ENCODE measurements at places on chromosomes 2 and 18. TPM values are rescaled to one million over a fixed set of nuclear protein-coding genes. Genes with fewer than 3 reads are reported as not detected.

MCEE gene
- polyA plus RNA-seq, result 24.6 TPM

DNA sequence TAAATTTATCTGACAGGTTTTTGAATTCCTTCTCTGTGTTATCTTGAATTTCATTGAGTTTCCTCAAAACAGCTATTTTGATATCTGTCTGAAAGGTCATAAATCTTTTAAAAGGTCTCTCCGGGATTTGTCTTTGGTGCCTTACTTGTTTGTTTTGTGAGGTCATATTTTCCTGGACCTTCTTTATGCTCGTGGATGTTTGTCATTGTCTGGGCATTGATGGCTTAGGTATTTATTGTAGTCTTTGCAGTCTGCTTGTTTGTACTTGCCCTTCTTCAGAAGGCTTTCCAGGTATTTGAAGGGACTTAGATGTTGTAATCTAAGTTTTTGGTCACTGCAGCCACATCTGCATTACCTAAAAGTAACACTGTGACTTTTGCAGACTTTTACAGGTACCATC, 355.2 kb downstream of the PARD3B start:
- DNase-seq, result no peak

DNA sequence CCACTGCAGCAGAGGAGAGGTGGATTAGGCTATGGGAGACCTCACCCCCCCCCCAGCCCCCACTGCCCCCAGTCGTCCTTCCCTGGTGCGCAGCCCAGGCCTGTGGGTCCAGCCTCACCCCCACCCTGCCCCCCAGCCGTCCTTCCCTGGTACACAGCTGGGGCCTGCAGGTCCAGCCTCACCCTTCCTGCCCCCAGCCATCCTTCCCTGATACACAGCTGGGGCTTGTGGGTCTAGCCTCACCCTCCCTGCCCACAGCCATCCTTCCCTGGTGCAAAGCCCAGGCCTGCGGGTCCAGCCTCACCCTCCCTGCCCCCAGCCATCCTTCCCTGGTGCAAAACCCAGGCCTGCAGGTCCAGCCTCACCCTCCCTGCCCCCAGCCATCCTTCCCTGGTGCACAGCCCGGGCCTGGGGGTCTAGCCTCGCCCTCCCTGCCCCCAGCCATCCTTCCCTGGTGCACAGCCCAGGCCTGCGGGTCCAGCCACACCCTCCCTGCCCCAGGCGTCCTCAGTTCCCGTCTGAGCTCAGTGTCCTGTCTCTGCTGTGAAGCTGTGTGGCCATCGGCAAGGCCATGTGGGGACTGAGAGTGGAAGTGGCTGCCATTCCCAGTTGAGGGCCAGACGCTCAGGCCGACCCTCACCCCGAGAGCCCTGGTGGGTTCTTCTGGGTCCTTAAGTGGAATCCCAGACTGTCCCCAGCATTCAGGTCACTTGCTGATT, 86.8 kb upstream of the SNTG2 start:
- no peak for DNase-seq

ZNF532 gene
- 1.6 TPM for polyA plus RNA-seq

DNA sequence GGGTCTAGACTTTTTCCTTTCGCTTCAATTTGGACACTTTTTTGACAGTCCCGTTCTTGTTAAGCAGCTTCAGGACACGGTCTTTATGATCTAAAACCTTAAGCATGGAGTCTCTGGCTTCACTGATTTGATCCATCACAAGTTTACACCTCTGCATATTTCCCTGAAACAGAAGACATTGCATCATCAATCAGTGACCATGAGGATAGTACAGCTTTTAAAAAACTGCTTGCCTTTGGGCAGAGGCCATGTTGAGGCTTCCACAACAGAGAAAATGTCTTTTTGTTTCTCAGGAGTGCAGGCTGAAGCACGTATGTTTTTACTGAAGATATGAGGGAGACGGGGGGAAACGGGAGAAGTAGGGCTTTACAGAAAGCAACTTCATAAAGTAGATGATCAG, 56.2 kb upstream of the AMMECR1L start:
- DNase-seq, result no peak

DNA sequence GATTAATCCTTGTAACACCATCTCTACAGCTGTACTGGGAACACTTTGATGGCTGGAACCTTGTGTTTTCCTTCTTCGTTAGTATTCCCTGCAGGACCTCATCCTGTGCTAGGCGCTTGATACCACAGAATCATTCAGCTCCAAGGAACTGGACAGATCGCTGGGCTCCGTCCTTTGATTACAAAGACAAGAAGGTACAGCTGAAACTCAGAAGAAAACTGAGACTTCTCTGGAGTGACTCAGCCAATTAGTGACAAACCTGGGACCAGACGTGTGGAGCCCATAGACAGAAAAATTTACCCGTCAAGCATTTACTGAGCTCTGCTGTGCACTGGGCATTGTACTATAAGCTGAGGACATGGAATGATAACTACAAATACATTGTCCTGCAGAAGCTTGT, 67.3 kb downstream of the NCKAP5 start:
- DNase-seq, result no peak

- peak; percentile 49 for DNase-seq
Measured at GRCh38 chr2:7031547-7032245, 114.5 kb downstream of the RNF144A start.

HOXD8 gene
- not detected for polyA plus RNA-seq

DNA sequence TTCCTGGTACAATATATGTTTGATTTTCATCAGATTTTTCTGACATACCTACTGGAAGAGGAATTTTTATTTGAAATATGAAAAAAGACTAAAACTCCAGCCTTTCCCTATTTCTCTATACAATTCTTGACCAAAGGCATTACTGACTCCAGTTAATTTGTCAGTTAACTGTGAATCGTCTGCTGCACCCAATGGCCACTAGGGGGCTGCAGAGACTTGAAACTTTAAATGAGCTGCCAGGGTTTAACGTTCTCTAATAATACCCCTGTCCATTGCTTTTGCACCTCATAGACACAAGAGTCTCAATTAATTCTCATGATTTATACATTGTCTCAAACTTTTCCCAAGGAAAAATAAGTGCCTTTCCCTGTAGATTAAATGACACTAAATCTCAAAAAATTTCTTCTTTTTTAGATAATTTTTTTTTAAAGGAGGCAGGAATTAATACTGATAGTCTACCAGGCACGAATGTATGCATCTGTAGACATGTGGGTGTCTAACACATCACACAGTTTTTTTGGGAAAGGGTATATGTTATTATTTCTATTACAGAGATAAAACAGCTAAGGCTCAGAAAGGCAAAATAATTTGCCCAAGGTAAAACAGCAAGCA, 1.8 kb upstream of the ALK start:
- DNase-seq, result peak; percentile 25

GRCh38 chr2:43223521-43224001, 2.8 kb downstream of the ZFP36L2 start:
- DNase-seq, result peak; percentile 39

- DNase-seq, result no peak
Measured at GRCh38 chr2:28381225-28382180, 11.2 kb upstream of the FOSL2 start.

SLC16A14 gene
- not detected for polyA plus RNA-seq

- no peak for DNase-seq
Measured at GRCh38 chr2:204664708-204665121, 119.4 kb downstream of the PARD3B start.

- no peak for DNase-seq
Measured at GRCh38 chr18:35153609-35154272, 87.1 kb upstream of the ZNF397 start.

ELOA2 gene
- not detected for polyA plus RNA-seq

GRCh38 chr2:196101325-196101991, 32.8 kb upstream of the DNAH7 start:
- DNase-seq, result no peak

DNA sequence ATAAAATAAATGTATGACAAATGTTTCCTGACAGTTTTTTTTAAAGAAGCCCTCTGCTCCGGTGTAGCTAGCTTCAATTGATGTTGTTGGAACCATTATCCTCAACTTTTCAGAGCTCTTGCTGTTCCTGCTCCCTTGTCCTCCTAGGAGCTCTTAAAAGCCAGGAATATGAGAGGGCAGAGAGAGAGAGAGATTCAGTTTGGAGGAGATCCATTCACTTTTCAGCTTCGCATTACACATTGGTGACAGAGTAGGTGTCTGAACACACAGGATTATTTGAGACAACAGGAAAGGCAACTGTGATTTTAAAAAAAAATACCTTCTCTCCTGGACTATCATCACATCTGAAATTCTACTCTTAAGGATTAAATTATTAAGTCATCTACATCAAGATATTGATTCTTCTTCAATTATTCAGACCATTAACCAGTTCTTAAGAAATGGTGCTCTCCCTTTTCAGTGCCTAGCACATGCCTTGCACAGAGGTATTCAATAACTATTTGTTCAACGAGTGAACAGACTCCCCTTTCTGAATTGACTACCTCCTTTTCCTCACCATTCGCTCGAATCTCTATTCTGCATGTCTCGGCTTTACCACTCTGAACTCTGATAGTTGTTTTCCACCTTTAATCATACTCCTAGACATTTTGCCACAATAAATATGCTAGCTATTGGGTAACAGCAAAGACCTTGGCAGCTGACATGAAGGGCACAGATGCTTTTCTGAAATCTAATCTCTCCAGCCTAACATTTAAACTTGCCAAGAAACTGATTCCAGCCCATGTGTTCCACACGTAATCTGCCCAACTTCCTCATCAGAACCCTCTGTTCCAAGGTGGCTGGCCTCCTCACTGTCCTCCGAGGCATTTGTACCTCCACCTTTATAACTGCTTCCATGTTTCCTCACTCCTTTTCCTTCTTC, 28.6 kb upstream of the SLC35F5 start:
- DNase-seq, result no peak

GRCh38 chr2:98538280-98539041, 69.9 kb downstream of the COA5 start:
- no peak for DNase-seq

DPYSL5 gene
- polyA plus RNA-seq, result not detected

TRIB2 gene
- 87.6 TPM for polyA plus RNA-seq

DNA sequence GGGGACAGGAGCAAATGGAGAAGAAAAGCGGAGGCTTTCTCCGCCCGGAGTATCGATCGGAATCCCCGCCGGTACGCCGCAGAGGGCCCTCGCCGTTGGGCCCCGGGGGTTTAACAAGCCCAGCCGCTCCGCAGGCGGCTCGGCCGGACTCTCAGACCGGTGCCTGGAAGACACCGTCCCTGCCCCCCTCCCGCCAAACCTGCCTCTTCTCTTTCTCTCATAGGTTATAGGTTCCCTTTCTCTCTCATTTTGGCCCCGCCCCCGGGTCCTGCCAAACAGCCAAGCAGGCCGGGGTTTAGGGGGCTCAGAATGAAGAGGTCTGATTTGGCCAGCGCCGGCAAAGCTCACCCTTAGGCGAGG, 4.4 kb downstream of the ONECUT2 start:
- DNase-seq, result no peak

DNA sequence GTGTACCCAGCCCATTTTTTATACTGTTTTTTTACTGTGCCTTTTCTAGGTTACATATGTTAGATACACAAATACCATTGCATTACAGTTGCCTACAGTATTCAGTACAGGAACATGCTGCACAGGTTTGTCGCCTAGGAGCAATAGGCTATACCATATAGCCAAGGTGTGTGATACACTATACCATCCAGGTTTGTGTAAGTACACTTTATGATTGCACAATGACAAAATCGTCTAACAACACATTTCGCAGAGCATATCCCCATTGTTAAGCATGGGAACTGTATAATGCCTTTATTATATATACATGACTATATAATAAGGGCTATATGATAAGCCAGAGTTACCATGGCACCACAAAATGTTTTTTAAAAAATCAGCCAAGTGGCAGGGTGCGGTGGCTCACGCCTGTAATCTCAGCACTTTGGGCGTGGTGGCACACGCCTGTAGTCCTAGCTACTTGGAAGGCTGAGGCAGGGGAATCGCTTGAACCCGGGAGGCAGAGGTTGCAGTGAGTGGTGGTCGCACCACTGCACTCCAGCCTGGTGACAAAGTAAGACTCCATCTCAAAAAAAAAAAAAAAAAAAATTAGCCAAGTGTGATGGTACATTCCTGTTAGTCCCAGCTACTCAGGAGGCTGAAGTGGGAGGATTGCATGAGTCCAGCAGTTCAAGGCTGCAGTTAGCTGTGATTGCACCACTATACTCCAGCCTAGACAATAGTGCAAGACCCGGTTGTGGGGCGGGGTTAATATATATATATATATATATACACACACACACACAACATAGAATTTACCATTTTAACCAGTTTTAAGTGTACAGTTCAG, 2.8 kb upstream of the CENPA start:
- no peak for DNase-seq

CCDC150 gene
- not detected for polyA plus RNA-seq

GRCh38 chr2:127621981-127622431, 23.9 kb upstream of the GPR17 start:
- no peak for DNase-seq

- no peak for DNase-seq
Measured at GRCh38 chr2:103605071-103605780, 843.4 kb downstream of the TMEM182 start.

GRCh38 chr2:122255924-122256323, 500.5 kb downstream of the TSN start:
- no peak for DNase-seq

- DNase-seq, result no peak
Measured at GRCh38 chr2:11602563-11603204, 67.3 kb downstream of the NTSR2 start.

DNA sequence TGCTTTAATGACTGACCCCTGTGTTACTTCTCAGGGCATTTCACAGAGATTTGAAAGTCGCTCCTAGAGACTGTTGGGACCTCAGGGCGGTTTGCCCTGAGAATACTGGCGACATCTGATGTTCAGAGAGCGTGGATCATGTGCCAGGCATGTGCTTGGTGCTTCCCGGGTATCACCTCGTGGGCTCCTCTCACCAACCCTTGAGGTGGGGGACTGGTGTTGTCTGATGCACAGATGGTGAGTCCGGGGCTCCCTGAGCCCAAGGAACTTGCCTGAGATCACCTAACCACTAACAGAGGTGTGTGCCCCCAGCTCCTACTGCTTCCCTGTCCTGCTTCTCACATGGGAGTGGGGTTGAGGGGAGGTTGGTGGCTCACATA, 16.2 kb downstream of the ATOH8 start:
- DNase-seq, result no peak

DNA sequence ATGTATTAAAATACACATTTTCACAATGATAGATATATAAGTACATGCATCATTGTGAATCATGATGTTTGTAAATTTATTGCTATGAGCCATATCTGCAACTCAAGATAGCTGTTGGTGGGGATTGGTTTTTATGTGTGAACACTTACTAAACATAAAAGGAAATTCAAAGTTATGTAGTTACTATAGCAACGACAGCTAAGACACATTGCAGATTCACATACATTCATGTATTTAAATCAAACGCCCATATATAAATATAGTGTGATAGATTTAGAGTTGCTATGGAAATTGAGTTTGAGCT, 65.6 kb downstream of the MAPRE2 start:
- no peak for DNase-seq

DNA sequence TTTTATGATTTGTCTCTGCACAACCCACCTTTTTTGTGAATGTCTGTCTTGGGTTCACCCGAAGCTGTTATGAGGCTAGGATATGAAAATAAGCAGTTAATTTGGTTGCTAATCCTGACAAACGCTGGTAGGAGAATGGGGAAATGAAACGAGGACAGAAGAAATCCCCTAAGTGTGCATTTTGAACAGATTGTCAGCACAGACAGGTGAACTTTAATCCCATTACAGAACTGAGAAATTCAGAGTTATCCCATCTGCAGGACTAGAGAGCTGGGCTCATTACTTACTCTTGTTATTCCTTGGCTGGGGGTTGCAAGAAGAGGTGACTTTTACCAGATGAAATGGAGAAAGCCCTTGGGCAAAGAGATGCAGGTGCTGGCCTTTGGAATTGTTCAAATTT, 123.3 kb upstream of the NYAP2 start:
- DNase-seq, result no peak

- no peak for DNase-seq
Measured at GRCh38 chr18:48798334-48799245, 152.2 kb downstream of the SMAD7 start.
